ENCODE measurements at places on chromosomes 6 and 20. TPM values are rescaled to one million over a fixed set of nuclear protein-coding genes. Genes with fewer than 3 reads are reported as not detected.

RPP40 gene
- 10.3 TPM for total RNA-seq

ZBTB46 gene
- total RNA-seq = 2.0 TPM

ADGB gene
- total RNA-seq = not detected

ALDH8A1 gene
- total RNA-seq = 1.1 TPM

GRCh38 chr6:73702444-73702843 is 6.4 kb downstream of the CD109 start:
- DNase-seq = peak; percentile 37

DNA sequence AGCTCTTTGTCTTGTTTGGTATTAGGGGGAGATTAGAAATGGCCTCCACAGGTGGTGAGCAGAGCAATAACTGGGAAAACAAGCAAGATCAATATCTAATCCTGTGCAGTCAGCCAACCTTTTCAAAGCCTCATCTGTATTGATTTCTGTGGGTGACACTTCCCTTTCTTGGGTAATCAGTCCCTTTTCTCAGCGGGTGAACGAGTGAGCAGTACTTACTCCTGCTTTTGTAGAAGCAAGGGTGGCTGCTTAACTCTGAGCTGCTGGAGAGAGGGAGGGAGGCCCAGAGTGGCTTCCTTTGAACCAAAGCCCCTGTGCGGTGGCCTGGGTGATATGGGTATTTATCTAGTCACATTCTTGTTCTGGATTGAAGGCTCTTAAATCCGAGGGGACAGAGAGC is 254.8 kb upstream of the CHD6 start:
- no peak for DNase-seq

GRCh38 chr20:18390201-18390600 is 76.6 kb downstream of the DZANK1 start:
- DNase-seq = no peak

DNA sequence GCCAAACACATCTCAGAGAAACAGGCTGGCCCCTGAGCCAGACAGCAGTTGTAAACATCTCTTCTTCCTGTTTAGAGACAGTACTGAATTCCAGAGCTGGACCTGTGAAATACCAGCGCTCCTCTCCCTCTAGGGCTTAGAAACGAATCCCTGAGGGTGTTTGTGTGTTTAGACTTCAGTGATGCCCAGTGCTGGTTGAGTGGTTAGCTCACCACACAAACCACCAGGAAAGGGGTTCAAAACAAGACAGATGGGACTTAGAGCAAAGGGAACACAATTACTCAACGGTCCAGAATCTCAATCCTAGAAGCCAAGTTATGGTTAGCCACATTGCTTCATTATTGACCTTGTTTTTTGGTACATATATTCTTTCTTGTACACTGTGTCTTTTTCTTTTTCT is 108.7 kb upstream of the TMEM170B start:
- no peak for DNase-seq

DNA sequence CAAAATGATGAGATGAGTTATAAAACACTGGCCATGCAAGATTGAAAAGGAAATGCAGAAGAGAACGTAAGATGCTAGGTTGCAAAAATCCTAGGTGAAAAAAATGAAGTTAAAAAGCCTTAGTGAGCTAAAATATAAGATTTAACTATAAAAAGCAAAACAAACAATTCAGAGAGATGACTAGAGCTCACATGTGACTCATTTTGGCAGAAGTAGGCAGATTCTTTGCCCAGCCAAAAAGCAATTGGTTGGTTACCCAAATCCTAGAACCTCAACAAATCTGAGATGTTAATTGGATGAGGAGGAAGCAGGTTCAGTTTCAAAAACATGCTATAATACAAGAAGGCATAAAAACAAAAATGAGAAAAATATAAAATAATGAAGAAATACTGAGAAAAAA is 249.1 kb downstream of the OGFRL1 start:
- DNase-seq = peak; percentile 20

DNA sequence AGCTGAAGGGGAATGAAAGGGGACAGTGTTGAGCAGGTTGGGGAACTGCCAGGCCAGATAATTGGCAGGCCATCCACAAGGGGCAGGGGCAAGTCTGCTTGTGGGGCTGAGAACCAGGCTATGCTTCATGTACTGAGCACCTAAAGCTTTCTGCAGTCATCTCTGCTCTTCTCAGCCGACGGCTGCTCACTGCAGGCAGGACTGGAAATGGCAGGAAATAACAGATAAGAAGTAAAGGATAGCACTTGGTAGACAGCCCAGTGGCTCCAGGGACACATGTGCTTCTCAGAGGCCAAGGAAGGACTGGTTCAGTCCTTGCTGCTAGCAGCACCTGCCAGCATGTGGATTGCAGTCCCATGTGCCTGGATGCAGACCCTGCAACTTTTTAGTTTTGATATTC is 89.8 kb downstream of the CD164 start:
- DNase-seq = no peak

GRCh38 chr6:27091661-27092315 is 155.7 kb upstream of the PRSS16 start:
- peak; percentile 88 for DNase-seq

DNA sequence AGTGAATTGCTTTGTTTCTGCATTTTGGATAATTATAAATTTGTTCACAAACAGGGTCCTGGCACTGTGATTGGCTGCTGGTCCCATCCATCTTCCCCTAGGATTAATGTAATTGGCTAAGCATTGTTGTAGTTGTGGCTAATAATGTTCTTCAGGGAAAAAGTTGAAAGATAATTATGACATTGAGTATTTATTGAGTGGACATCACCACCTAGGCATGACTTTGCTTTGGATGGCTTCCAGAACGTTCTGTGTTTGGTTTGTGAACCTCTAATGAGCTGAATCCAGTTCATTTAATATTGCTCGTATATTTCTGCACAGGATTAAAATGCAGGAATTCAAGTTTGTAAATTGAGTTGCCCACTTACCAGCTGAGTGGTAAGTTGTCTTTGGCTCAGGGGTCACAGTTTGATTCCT is 55.1 kb downstream of the ARID1B start:
- DNase-seq = peak; percentile 42

DNA sequence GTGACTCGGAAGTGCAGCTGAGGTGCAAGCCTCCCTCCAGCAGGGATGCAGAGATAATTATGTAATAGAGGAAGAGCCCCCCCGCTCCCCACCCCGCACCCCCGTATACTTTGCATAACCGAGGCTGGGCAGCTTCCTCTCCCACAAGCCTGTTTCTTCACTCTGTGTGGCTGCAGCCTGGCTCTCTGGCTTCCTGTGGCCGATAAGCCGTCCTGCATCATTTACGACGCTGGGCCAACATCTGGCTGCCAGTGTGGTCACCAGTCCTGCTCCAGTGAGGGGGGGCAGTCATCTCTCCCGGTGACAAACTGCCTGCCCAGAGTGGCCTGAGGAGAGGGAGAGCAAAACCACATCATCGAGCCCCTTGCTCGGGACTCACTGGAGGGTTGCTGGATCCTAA is 59.2 kb downstream of the RBM38 start:
- no peak for DNase-seq

GRCh38 chr6:22568854-22569253 is 512 bp upstream of the HDGFL1 start:
- no peak for DNase-seq
